Activated naive CD4-positive, alpha-beta T cell treated with anti-CD3 and anti-CD28 coated beads for 36 hours (primary cell): ENCODE measurements at places on chromosomes 5 and 9. TPM values are rescaled to one million over a fixed set of nuclear protein-coding genes. Genes with fewer than 3 reads are reported as not detected.

DNA sequence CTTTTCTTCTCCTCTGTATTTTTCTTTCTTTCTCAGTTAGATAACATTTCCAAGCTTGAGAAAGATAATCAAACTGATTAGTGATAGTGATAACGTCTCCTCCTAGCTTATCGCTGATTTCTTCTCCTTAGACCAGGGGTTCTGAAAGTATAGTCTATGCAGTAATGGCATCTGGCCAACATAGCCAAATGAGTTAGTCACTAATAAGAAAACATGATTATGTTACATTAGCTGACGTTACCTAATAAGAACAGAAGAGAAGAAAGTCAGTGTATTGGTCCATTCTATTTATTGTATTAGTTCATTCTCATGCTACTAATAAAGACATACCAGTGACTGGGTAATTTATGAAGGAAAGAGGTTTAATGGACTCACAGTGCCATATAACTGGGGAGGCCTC lies 111.2 kb downstream of the STRBP start:
- no peak overlapping the region for H3K4me3 ChIP-seq
- no peak overlapping the region for H3K27ac ChIP-seq
- peaks cover 9% of the 10 kb centered on the region for H3K36me3 ChIP-seq
- no peaks in the 10 kb centered on the region for H3K4me1 ChIP-seq
- no peaks in the 10 kb centered on the region for H3K27me3 ChIP-seq

Gene BTNL3
- not detected for total RNA-seq

GRCh38 chr5:68538814-68539420 lies 323.4 kb downstream of the PIK3R1 start:
- peaks cover 17% of the 10 kb centered on the region for H3K27me3 ChIP-seq
- H3K36me3 ChIP-seq, result no peaks in the 10 kb centered on the region
- H3K27ac ChIP-seq, result no peak overlapping the region
- no peak for DNase-seq
- H3K4me1 ChIP-seq, result peaks cover 5% of the 10 kb centered on the region

Gene ZNF618
- total RNA-seq, result 0.02 TPM
